ENCODE measurements at places on chromosomes 16 and 17.

DNA sequence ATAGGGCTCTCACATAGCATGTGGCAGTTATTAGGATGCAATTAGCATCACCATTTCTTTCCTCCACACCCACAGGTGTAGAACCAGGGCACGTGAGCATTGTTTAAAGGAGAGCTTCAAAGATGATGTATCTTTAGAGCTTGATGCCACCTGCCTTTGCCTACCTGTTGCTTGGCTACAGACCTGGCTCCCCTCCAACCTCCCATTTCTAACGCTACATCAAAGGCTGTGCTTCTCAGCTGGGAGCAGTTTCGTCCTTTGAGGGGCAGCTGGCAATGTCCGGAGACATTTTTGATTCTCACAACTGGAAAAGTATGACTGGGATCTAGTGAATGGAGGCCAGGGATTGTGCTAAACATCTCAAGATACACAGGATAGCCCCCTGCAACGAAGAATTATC, 78.5 kb upstream of the CLEC3A start:
- DNase-seq, result no peak

- no peak for DNase-seq
Measured at GRCh38 chr16:82157534-82157812, 12.6 kb downstream of the MPHOSPH6 start.

DNA sequence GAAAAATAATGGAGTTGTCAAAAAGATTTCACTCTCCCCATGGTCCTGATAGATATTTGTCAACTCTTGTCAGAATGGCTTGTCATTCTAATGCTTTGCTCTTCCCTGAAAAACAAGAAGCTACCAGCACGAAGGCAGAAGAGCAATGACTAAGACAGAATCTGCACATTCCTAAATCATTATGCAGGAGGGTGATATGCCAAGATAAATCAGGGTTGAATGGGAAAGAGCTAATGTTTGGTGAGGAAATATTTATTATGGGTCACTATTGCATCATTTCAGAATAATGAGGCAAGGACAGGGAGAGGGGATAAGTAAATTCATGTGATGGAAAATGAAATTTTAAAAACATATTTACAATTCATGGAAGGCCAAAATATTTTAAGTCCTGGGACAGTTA, 297.5 kb upstream of the XYLT1 start:
- DNase-seq, result no peak

GRCh38 chr17:47664624-47664941, 14.9 kb downstream of the KPNB1 start:
- DNase-seq, result no peak

GRCh38 chr17:35742496-35742895, 10.5 kb downstream of the GAS2L2 start:
- DNase-seq, result no peak

DNA sequence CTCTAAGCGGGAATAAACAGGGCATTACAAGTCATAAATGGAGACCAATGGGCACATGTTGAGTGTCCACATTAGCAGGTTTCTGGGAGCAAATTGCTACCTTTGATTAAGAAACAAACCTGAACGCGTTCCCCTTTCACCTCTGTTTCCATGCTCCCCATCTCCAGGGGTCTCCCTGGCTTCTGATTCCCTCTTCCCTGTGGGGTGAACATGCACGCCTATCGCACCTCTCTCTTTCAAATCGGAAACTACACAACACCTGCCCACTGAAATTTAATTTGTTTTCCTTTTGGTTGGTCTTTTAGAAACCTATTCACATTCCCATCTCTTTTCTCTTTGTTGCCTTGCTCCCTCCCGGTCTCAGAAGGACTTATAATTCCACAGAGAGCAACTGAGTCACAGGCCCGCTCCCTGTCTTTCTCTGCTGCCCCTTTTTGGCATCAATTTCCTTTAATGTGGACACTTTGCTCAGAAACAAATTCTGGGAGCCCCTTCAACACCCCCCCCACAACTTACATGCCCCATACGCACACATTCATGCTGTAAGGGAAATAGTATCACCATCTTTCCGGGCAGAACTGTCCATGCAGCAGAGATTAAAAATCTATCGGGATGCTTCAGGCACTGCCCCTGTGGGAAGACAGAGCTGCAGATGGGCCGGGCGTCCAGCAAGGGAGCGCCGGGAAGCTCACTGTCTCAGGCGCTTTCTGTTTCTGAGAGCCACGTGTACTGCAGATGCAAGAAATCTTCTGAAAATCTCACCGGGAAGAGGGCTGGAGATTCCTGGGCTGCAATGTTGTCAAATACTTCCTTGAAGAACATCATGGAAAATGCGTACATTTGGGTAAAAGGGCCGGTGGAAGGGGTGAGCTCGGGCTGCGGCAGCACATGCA, 7.2 kb upstream of the FOXF1 start:
- DNase-seq, result no peak

- DNase-seq, result no peak
Measured at GRCh38 chr17:62051053-62051452, 14.0 kb downstream of the MED13 start.

DNA sequence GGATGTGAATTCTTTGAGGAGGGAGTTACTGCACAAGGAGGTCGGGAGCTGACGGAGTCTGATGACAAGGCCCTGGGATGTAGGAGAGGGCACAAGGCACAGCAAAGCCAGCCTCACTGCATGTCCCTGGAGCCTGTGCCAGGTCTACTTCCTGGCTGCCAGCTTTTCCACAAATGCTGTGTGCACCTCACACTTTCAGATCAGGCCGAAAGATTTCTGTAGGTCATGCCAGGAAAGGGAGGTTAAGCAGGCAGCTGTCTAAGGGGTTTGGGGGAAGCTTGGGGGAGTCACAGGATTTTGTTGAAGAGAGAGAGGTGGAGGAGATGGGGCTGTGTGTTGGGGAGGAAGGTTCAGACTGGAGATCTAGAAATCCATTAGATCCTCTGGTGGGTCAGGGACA, 792.5 kb downstream of the KCNJ18 start:
- DNase-seq, result no peak

DNA sequence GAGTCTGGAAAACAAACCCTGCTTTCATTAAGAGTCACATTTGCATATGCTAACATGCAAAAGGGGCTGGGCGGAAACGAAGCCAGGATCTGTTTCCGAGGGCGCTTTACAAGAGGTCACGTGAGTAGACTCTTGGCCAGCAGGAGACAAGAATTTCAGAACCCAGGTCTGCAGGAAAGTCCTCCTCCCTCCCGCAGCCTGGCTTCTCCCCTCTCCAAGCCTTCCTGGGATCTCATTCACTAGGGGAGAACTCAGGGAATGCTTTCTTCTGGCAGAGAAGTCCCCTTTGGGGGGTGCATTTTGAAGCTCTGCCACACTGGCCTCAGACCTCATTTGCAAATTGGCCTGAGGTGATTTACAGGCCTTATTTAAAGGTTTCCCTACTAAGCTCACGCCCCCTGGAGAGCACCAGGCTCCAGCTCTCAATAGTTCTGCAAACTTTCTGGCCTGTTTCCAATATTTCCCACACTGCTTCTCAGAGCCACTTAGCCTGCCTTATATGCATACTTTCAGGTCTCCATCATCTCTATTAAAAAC, 57.2 kb upstream of the CACNG5 start:
- no peak for DNase-seq

DNA sequence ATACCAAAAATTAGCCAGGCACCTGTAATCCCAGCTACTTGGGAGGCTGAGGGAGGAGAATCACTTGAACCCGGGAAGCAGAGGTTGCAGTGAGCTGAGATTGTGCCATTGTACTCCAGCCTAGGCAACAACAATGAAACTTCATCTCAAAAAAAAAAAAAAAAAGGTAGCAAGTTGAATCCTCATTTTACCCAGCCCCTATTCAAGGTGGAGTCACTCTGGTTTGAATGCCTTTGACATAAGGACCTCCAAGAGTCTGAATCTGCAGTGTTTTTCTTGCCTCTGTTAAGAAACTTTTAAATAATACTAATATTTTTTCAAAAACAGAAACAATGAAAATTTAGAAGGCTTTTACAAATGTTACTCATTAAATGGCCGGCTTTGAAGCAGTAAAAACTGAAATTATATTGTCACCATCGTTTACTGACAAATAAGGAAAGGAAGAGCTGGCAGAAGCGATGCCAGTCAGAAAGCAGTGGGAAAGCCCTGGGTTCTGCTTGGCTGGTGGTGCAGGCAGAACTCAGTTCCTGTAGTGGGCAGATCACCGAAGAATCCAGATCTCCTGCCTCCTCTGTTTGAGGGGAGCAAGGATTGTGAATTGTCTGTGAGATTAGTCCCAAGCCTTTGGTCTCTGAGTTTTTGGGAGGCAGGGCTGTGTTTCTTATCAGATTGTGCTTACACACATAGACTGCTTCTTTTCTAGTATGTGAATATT, 99.7 kb upstream of the HAS3 start:
- no peak for DNase-seq

DNA sequence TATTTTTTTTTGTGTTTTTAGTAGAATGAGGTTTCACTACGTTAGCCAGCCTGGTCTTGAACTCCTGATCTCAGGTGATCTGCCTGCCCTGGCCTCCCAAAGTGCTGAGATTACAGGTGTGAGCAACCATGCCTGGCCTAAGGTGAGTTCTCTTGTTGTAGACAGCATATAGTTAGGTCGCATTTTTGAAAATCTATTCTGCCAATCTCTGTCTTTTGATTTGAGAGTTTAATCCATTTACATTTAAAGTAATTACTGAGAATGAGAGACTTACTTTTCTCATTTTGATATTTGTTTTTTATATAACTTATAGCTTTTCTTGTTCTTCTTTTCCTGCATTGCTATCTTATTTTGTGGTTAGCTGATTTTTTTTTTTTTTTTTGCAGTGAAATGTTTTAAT, 6.3 kb upstream of the PRKCB start:
- DNase-seq, result no peak

GRCh38 chr17:45896803-45897693, 2.7 kb downstream of the MAPT start:
- DNase-seq, result no peak

DNA sequence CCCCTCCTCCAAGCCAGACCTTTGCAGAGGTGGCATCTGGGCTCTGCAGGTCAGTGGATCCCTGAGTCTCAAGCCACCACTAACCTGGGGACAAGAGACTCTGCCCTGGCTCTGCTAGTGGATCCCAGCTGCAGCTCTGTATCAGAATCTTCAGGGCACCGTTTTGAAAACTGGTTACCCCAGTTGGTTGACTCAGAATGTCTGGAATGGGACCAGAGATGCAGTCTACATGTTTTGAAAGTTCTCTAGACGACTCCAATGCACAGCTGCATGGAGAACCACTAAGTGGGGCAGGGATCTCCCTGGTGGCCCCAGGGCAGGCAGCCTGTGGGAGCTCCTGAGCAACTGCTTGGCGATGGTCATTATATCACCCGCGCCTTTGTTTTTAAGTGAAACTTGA, 34.1 kb upstream of the ADORA2B start:
- DNase-seq, result peak; percentile 37

DNA sequence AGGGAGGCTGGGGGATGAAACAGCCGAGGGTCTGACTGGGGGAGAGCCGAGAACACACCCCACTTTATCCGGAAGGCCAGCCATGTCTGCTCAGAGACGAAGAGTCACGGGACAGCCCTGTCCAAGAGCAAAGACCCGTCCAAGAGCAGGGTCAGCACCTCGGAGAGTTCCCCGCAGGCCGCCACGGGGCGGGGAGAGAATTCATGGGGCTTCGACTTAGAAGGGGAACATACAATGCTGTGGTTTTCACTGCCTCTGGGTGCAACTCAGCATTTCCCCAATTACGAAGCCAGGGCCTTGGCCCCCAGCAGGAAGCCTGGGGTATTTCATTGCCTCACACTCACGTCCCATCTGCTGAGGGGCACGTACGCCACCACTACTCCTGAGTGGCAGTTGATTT, 59.3 kb downstream of the JPH3 start:
- peak; percentile 64 for DNase-seq
